ENCODE measurements at places on chromosomes 12 and 14. TPM values are rescaled to one million over a fixed set of nuclear protein-coding genes. Genes with fewer than 3 reads are reported as not detected.

Gene AGAP2
- 0.30 TPM for total RNA-seq

Gene CLEC4D
- not detected for total RNA-seq

Gene ERP27
- not detected for total RNA-seq

Gene SETD3
- total RNA-seq: 17.0 TPM

Gene WNT1
- total RNA-seq: not detected

Gene SAV1
- total RNA-seq: 10.4 TPM
